ENCODE measurements at places on chromosomes 12 and 14.

- DNase-seq, result no peak
Measured at GRCh38 chr12:14238221-14238792, 127.2 kb upstream of the ATF7IP start.

DNA sequence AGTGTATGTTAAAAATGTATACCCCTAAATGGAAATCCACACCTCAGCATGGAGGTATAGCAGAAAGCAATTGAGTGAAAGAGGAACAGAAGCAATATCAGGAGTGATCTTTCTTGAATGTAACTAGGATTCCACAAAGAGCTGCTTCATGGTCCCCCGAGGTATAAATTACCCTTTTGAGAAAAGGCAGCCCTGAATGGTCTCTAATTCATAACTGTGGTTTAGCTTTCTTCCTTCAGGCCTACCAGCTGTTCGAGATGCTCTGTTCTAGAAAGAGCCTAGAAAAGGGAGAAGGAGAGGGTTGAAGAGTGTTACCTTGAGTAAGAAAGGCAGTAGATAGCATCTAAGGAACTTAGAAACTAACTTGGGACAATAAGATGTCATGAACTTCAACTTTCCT, 42.9 kb upstream of the CSRNP2 start:
- DNase-seq, result no peak

DNA sequence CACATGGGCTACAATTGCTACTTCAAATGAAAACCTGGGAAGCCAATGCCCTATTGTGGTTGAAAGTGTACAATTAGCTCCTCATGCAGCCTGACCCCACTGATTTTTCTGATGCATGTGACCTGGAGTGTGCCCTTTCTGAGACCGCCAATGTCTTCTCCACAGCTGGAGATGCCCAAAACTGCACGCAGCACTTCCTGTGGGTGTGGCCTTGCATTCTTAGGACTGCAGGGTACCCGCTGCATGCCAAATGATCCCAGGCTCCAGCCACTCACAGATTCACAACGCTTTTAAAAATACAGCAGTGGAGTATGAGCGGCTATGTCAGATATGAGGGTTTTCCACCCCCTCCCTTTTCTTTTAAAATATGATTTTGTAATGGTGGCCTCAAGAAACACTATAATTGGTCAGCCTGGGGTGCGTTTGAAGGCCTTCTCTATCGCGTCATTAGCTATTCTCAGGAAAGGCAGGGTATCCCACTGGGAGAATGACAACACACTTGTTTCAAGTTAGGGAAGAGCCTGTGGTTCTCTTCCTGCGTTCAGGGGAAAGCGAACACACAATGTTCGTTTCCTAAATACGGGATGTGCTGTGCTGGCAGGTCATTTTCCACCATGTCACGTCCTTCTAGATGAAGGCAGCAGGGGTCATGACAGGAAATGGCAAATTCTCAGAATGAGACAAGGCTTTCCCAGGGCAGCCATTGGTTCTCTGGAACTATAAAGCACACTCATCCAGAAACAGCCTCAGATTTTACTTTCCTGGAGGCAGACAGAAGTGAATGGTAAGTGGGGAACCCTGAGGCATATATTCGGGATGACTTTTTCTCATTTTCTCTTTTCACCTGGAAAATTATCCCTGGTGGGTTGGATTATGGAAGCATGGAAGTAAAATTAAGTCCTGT, at the start of gene APOLD1:
Gene APOLD1 (plus strand): TSS at position 749 of the 904 bp plus-strand sequence. CDS start 33 bp downstream, at position 782.
- no peak for DNase-seq

- DNase-seq, result no peak
Measured at GRCh38 chr14:28671425-28671824, 95.2 kb upstream of the FOXG1 start.

GRCh38 chr14:88005978-88006851, 1.3 kb downstream of the GPR65 start:
- no peak for DNase-seq

DNA sequence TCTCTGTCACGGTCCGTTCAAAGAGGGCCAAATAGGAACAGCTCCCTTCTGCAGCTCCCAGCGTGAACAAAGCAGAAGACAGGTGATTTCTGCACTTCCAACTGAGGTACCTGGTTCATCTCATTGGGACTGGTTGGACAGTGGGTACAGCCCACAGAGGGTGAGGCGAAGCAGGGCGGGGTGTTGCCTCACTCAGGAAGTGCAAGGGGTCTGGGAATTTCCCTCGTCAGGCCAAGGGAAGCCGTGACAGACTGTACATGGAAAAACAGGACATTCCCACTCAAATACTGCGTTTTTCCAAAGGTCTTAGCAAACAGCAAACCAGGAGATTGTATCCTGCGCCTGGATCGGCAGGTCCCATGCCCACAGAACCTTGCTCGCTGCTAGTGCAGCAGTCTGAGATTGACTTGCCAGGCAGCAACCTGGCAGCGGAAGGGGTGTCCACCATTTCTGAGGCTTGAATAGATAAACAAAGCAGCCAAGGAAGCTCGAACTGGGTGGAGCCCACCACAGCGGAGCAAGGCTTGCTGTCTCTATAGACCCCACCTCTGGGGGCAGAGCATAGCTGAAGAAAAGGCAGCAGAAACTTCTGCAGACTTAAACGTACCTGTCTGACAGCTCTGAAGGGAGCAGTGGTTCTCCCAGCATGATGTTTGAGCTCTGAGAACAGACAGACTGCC, 22.7 kb downstream of the SLC38A1 start:
- DNase-seq, result no peak

GRCh38 chr12:80598004-80598606, 109.3 kb upstream of the MYF6 start:
- DNase-seq, result peak; percentile 50

- DNase-seq, result no peak
Measured at GRCh38 chr14:81268016-81268416, 47.3 kb upstream of the GTF2A1 start.

- DNase-seq, result no peak
Measured at GRCh38 chr14:65854215-65854614, 441.7 kb downstream of the FUT8 start.

DNA sequence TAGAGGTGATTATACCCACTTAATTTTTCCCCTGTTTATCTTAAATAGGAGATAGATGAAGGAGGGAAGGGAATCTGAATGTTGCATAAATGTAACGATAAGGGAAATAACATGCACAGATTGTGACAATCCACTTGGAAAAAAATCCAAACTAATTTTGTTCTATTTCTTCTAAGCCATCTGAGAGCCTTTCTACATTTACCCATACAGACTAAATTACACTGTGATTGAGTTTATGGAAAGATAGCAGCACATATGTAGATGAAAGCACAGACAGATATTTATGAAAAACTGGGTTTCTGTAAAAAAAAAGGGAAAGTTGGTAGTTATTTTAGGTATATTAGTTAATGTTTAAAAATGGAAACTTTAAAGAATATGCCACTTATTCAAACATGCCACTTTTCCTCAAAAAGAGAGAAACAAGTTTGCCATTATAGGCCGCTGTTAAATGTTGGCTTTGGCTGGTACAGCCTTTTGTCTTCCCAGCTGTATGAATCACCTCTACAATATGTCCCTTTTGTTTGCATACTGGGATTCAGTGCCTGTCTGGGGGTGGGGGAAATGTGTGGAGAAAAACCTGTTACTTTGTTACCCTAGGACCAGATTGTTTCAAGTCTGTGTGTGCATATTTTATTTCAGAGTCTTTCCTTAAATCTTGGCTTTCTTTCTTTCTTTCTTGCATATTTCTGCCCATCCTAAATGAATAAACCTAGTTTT, 470.2 kb upstream of the LMO3 start:
- DNase-seq, result no peak

DNA sequence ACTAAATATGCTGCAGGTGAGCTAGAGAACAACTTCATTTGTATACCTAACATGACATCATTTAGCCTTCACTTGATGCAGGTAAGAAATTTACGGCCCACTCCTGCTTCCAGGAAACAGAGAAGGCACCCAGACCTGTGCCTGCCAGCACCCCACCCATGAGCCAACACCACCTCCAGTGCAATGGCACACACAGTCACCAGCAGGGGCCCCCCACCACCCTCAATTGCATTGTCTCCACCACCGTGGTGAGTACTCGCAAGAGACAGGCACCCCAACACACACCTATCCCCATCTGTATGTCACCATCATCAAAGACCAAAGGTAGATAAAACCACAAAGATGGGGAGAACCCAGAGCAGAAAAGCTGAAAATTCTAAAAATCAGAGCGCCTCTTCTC, 107.6 kb downstream of the KLHL28 start:
- no peak for DNase-seq

DNA sequence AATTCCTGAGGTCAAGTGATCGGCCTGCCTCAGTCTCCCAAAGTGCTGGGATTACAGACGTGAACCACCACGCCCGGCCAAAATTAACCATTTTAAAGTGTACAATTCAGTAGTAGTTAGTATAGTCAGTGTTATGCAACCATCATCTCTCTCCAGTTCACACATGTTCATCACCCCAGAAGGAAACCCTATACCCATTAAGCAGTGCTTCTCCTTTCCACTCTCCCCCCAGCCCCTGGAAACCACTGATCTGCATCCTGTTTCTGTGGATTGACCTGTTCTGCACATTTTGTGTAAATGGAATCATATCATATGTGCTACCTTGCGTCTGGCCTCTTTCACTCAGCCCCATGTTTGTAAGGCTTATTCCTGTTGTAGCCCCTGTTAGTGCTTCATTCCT, 52.2 kb downstream of the PHETA1 start:
- DNase-seq, result no peak

DNA sequence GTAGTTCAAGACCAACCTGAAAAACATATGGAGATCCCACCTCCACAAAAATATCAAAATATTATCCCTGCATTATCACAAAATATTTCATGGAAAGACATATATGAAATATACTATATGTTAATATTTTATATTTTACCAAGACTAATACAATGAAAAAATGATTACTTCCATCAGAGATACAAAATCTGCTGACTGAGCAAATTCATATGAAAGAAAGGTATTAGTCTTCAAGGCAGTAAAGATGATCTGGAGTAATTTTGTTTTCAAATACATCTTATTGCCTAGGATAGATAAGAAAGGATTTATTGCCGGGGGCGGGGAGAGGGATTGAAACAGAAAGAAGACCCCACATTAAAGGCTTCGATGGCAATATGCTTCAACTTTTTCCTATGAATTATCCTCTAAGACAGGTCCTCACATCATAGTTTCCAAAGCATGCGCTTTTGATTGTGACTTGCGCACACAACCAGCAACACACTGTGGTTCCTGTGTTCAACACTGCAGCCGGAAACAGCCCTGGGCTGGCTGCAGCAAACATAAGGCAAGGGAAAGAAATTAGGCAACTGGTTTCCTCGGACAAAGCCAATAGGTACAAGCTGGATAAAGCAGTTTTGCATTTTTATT, 83.2 kb downstream of the SPPL3 start:
- no peak for DNase-seq

DNA sequence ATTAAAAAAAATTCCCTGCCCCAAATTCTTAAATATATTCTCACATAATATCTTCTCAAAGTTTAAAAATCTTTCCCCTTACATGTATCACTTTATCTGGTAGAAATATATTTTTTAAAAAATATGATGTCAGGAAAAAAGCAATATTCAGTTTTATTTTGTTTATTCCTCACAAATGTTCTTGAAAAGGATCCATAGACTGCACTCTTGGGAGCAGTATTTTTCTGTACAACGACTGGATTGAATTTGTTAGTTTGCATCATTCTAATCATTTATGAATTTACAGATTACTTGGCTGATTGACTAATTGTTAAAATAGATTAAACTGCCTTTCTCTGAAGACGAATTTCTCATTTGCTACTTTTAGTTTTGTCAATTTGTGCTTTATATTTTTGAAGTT, 468.1 kb upstream of the NOVA1 start:
- DNase-seq, result no peak

DNA sequence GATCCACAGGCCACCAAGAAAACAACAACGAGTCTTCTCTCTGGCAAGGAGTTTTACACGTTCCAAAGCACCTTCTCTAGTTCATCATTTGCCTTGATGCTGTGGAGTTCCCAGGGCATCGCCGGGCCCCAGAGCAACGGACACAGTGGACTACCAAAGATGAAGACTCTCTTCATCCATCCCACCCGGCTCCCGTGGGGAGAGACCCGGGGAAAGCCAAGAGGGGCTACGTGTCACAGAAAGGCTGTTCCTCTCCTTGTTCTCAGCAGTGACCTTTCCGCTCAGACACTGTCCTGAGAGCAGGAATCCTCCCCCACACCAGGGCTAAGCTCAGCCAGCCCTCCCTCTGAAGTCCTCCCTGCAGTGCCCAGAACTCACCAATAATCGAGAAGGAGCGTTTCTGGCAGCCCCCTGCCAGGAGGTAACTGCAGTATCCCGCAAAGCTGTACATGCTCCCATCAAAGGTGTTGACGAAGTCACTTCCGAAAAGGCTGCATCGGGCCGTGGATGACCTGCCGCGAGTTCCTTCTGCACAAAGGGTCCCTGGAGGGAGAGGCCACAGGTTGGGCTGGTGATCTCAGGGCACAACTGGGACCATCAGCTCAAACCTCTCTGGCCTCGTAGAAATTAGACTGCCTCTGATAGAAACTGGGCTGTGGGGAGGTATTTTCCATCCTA, 3.5 kb downstream of the VWF start:
- no peak for DNase-seq

GRCh38 chr12:95573951-95574576, 22.8 kb upstream of the USP44 start:
- DNase-seq, result no peak

- DNase-seq, result no peak
Measured at GRCh38 chr14:21384494-21384851, 654 bp upstream of the SUPT16H start.

DNA sequence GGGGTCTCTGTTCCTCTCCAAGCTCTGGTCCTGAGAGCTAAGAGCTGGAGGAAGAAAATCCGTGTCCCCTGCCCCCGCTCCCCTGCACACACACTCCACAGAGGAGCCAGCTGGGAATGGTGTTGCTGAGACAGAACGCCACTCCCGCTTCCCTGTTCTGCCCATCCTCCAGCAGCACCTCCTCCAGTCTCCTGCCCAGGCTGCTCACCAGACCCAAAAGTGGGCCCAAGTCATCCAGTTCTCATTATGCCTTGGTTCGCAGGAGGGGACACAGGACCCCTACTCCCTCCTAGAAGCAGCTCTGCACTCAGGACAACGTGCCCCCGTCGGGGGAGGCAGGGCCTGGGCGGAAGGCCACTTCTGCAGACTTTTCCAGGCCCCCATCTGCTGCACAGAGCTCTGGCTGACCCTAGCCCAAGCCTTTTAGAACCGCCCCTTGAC, 830 bp upstream of the TRMT61A start:
- no peak for DNase-seq

GRCh38 chr12:120711411-120711810, 1.2 kb downstream of the UNC119B start:
- no peak for DNase-seq

DNA sequence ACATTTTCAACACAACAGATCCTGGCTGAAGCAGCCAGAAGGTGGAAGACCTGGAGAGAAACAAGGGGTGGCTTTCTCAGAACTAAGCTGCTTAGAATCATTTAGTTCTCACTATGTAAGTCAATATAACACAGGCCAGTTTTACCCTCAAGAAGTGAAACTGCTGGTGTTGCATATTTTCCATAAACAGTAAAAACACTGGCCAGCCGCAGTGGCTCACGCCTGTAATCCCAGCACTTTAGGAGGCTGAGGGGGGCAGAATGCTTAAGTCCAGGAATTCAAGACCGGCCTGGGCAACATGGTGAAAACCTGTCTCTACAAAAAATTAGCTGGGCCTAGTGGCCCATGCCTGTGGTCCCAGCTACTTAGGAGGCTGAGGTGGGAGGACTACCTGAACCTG, 11.6 kb downstream of the STX2 start:
- no peak for DNase-seq
